Stimulated activated CD8-positive, alpha-beta memory T cell treated with anti-CD3 and anti-CD28 coated beads, Interleukin-7, amount 100 ng/mL, for 1 hour (primary cell): ENCODE measurements at places on chromosomes 6 and 20.

- DNase-seq: no peak
Observed at GRCh38 chr6:125274935-125275334, 26.8 kb downstream of the HDDC2 start.

DNA sequence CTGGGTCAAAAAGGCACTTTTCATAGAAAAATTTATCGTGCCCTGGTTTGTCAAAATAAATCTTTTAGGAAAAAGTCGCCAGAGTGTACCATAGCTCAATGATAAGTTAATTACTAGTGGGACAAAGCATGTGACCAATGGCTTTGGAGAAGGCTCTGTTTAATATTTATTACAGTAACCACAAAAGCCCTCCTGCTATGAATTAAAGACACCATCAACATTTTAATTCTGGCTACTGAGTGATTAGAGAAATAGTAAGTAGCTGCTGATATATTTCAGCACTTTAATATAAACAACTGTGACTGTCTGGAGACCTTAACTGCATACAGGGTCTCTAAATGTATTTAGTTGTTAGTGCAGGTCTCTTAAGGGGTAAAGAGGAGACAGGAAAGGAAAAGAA is 38.3 kb downstream of the KIF13A start:
- DNase-seq: no peak

GRCh38 chr6:47034421-47034820 is 7.7 kb downstream of the ADGRF1 start:
- DNase-seq: no peak

GRCh38 chr6:27288136-27289044 is 23.7 kb downstream of the POM121L2 start:
- DNase-seq: no peak

- no peak for DNase-seq
Observed at GRCh38 chr6:107684996-107685395, 139.1 kb downstream of the SCML4 start.

- DNase-seq: no peak
Observed at GRCh38 chr6:106750142-106750918, 121.0 kb downstream of the QRSL1 start.

- no peak for DNase-seq
Observed at GRCh38 chr6:15061908-15062515, 183.9 kb upstream of the JARID2 start.

- no peak for DNase-seq
Observed at GRCh38 chr20:8094415-8094818, 37.6 kb upstream of the PLCB1 start.

GRCh38 chr20:57586370-57586793 is 25.5 kb downstream of the PCK1 start:
- no peak for DNase-seq

DNA sequence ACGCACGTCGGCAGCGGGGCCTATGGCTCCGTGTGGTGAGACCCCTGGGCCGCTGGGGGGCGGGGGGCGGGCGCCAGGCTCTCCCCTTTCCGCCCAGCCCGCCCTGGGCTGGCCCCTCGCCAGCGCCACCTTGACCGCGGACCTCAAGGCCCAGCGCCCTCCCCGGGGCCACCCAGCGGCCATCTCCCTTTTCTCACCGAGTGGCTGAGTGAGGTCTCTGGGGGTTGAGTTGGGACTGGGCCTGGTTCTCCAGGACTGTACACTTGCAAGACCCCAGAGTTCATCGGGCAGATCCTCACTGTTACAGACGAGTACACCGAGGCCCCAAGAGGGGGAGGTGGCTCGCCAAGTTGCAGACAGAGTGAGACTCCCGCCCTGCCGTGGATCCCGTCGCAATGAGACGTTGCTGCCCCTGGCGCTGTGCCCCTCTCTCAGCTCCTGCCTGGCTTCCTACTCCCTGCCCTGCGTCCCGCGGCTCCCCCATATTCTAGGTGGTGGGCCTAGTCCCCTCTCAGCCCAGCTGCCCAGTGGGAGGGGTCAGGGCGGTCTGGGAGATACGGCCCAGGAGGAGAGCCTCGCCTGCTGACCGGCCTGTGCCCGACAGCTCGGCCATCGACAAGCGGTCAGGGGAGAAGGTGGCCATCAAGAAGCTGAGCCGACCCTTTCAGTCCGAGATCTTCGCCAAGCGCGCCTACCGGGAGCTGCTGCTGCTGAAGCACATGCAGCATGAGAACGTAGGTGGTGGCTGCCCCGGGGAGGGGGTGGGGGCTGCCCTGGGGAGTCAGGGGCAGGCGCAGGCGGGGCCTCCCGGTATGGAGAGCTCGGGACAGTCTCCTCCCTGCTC is 576 bp downstream of the MAPK13 start:
- no peak for DNase-seq

DNA sequence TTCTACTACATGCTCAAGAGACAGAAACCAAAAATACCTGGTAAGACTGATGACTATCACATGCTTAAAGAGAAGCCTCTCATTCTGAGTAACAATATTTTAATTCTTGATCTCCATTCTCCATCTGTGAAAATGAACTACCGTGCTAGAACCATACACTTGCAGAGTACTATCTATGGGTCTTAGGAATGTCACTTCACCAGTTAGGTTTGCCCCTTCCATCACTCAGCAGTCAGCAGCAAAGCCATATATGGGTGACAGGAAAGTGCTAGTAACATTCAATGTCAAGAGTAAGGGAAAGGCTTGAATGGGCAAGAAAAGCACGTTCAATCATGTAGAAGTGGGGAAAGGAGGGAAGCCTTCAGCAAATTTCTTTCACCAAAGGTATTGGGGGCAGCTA is 2.3 kb downstream of the DNAAF9 start:
- DNase-seq: no peak

- DNase-seq: peak; percentile 74
Observed at GRCh38 chr20:33731693-33732165, at the start of gene ZNF341. Gene ZNF341 (plus strand): TSS chr20:33731996. CDS start chr20:33732022, 26 bp downstream.

- no peak for DNase-seq
Observed at GRCh38 chr6:36436466-36436865, 6.2 kb downstream of the PXT1 start.

DNA sequence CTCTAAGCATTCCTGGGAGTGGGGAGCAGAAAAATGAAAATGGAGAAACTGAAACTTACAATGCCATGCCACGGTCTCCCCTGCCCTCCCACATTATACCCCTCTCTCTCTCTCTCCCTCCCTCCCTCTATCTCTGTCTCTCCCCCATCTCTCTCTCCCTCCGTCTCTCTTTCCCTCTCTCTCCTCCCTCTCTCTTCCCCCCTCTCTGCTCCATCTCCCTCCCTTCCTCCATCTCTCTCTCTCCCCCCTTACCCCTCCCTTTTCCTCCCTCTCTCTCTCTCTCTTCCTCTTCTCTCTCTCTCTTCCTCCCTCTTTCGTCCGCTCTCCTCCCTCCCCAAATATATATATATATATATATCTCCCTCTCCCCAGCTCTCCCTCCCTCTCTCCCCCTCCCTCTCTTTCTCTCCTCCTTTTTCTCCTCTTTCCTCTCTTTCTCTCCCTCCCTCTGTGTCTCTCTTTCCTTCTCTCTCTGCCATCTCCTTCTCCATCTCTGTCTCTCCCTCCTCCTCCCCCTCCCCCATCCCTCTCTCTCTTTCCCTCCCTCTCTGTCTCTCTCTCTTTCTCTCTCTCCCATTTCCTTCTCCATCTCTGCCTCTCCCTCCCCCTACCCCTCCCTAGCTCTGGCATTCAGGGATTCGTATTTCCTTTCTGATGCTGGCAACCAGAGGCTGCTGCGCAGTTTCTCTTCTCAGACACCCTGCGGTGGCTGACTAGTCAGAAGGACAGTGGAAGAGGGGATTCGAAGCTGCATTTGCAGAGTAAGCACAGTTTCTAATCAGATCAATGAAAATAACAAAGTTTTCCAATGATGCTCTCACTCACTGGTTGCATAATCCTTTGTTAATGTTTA is 13.9 kb upstream of the VAPB start:
- no peak for DNase-seq

GRCh38 chr20:35311822-35312221 is 19.6 kb upstream of the FAM83C start:
- DNase-seq: no peak

DNA sequence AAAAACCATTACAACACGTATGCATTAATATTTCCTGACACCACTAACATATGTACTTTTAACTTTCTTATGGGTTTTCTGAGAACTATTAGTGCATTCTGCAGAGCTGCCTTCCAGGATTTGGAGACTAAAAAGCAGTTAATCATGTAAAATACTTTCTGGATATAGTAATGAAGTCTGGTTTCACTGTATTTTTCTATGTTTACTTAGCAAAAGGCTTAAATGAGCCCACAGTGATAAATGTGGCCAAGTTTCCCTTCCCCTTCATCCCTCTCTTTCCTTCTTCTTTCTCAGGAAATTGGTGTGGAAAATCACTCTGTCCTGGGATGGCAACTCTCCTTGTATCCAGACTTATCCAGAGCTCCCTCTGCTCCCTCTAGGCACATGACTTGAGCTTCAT is 29.7 kb upstream of the ENPP1 start:
- DNase-seq: no peak

DNA sequence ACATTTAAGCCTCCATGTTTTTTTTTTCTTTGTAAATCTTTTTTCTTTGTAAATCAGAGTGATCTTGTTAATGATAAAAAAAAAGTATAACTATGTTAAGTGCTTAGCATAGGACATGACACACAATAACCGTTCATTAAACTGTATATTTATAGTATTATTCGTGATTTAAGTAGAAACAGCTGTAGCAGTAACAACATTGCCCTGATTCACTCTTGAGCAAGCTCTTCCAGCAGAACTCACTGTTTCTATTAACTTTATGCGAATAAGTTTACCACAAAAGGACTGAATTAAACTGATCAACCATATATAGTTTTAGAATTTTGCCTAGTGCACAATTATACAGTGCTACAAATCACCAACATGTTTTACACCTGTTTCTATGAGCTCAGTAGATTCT is 1338.0 kb upstream of the EYS start:
- DNase-seq: no peak

DNA sequence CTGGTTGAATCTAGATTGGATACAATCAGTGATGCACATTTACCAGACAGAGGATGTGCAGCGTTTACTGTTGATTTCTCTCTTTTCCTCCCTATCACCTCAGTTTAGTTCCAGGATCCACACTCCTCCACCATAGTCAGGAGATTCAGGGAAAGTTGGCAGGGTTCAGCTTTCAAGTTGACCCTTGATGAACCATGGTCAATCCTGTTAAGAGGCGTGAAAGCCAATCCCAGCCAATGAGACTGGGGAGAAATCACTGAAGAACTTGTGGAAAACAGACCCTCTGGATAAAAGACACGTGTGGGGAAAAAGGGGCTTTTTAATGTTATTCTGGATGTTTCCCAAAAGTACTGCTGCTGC is 19.2 kb upstream of the SCP2D1 start:
- DNase-seq: no peak

GRCh38 chr6:146598772-146599405 is at the start of gene ADGB:
Gene ADGB (plus strand): TSS chr6:146598972. CDS start chr6:146599041, 69 bp downstream.
- DNase-seq: no peak

- DNase-seq: no peak
Observed at GRCh38 chr6:45830441-45831139, 185.1 kb downstream of the CLIC5 start.

DNA sequence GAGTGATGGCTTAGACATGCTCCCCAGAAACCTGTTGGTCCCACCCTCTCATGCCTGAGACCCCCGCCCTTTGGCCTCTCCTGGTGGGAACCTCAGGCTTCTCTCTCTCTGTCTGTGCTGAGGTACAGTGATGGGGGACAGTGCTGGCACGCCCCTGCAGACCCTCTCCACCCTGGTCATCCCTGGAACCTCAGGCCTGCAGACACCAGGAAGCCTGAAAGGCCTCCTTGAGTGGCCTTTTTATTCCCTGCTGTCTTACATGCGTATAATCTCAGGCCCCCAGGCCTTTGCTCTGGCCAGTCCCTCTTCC is 78.5 kb upstream of the MAFB start:
- DNase-seq: no peak

GRCh38 chr6:133179481-133179880 is 61.7 kb upstream of the EYA4 start:
- no peak for DNase-seq

DNA sequence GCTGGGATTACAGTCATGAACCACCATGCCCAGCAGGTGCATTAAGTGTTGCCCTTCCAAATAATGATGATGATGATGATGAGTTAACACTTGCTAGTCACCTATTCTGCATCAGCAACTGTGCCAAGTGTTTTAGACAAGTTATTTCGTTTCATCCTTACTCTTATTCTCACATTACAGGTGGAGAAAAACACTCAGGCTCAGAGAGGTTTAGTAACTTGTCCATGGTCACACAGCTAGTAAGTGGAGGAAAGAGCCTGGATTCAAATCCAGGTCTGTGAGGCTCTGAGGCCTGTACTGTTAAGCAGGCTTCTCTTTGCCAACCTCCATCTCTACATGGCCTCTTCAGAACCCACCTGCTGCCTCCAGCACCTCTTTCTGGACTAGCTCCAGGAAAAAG is 70.8 kb downstream of the MDGA1 start:
- no peak for DNase-seq

DNA sequence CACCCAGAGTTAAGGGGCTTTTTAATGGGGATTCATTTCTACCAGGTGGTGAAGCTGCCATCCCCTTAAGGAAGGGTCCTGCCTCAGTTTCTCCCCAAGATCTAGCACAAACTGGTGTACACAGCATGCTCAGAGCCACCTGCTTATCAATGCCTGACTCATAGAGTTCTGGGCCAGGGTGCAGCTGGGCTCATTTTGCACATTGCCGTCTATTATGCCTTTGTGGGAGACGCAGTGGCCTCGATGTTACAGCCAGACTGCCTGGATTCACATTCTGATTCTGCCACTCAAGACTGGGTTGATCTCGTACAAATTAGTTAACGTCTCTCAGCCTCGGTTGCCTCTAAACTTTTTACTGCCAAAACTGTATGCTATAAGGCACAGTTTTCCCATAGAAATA is 365.7 kb downstream of the ZFAND3 start:
- DNase-seq: no peak

- DNase-seq: no peak
Observed at GRCh38 chr6:157150076-157150475, 173.2 kb downstream of the TMEM242 start.

DNA sequence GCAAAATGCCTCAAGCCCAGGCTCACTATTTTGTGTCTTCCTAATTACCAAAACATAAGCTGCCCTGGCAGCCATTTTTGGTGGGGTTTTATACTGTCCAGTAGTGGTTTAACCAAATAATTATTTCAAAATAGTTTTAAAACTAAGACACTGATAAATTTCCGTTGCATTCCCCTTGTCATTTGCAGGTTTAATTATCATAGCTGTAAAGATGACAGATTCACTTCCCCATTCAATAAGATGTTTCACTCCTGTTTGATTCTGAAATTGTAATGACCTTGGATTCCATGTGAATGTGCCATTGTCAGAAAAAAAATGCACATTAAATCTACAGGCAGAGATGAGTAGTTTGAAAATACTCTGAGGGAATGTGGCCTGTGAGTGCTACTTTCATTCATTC is 172.0 kb downstream of the COL9A1 start:
- no peak for DNase-seq

DNA sequence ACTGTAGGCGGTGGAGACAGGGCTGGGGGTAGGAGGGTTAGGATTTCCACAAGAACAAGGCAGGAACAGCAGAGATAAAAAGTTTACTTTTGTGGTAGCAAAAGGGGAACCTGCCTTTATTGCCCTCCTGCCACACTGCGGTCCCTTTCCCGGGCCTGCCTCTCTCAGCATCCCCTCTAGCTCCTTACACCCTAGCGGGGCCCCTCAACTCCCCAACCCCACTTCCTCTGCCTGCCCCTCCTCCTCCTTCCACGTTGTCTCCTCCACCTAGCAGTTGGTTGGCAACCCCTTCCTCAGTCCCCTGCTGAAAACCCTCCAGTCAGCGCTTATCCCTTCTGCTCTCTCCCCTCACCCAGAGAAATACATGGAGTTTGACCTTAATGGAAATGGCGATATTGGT is 714 bp downstream of the AIF1 start:
- no peak for DNase-seq

- DNase-seq: no peak
Observed at GRCh38 chr20:13771853-13772453, 12.8 kb downstream of the ESF1 start.
